ENCODE measurements at places on chromosomes 3 and 15.

DNA sequence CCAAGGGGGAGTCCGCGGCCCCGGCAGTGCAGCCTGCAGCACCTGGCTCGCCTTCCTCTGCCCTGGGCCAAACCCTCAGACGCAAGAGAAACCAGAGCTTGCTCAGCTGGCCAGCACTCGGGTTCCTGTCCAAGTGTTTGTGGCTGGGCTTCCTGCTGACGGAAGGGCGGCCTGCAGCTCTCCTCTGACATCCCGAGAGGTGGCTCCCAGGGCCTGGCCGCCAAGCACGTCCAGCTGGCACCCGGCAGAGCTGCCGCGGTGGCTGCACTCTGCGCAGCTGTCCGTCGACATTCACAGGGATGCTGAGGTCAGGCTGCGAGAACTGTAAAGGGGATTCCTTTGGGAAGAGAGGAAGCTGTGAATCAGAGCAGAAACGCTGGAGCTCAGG lies 85.6 kb downstream of the CPN2 start:
- DNase-seq: no peak

- DNase-seq: no peak
Measured at GRCh38 chr3:196246612-196247308, 30.4 kb downstream of the SLC51A start.

- DNase-seq: no peak
Measured at GRCh38 chr3:86234506-86235254, 756.3 kb downstream of the VGLL3 start.

GRCh38 chr3:111784001-111784400 lies 75.1 kb upstream of the PHLDB2 start:
- DNase-seq: no peak

GRCh38 chr3:126270145-126270811 lies 86.9 kb downstream of the KLF15 start:
- no peak for DNase-seq

- no peak for DNase-seq
Measured at GRCh38 chr3:194269610-194270145, 81.5 kb downstream of the CPN2 start.

DNA sequence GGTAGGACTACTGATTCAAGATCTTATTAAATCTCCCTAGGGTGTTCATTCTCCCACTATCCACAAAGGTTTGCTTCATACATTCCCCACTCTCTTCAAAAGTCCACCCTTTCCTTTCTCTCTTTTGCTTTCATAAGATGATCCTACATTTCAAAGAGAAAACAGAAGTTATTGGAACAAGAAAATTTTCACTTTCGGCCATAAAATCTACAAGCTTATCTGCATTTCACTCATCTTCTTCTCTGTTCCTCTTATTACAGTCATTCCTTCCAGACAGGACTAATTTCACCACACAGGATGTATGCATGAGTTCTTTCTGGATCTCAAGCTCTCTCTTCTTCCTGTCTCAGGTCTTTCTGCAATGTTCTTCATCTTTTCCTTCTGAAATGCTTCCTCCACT lies 238.7 kb downstream of the ISL2 start:
- DNase-seq: no peak
